ENCODE measurements at places on chromosomes 6 and 20. TPM values are rescaled to one million over a fixed set of nuclear protein-coding genes. Genes with fewer than 3 reads are reported as not detected.
A peak's percentile ranks its signal among the peaks of the same experiment; 100 is the strongest.

Gene TBX18
- total RNA-seq, result under 0.01 TPM

Gene SAMD3
- 0.54 TPM for total RNA-seq

Gene NPEPL1
- 23.4 TPM for total RNA-seq

Gene HDGFL1
- not detected for total RNA-seq

Gene VNN1
- 2.2 TPM for total RNA-seq

Gene PRKN
- 7.0 TPM for total RNA-seq

Gene KCNK5
- 18.6 TPM for total RNA-seq

Gene KIAA0408
- total RNA-seq, result under 0.01 TPM

Gene BHLHE23
- 1.3 TPM for total RNA-seq

Gene ATP9A
- total RNA-seq, result 25.0 TPM

Gene SPATS1
- total RNA-seq, result not detected

- DNase-seq, result no peak
Observed at GRCh38 chr6:158778005-158778527, 41.1 kb downstream of the EZR start.

DNA sequence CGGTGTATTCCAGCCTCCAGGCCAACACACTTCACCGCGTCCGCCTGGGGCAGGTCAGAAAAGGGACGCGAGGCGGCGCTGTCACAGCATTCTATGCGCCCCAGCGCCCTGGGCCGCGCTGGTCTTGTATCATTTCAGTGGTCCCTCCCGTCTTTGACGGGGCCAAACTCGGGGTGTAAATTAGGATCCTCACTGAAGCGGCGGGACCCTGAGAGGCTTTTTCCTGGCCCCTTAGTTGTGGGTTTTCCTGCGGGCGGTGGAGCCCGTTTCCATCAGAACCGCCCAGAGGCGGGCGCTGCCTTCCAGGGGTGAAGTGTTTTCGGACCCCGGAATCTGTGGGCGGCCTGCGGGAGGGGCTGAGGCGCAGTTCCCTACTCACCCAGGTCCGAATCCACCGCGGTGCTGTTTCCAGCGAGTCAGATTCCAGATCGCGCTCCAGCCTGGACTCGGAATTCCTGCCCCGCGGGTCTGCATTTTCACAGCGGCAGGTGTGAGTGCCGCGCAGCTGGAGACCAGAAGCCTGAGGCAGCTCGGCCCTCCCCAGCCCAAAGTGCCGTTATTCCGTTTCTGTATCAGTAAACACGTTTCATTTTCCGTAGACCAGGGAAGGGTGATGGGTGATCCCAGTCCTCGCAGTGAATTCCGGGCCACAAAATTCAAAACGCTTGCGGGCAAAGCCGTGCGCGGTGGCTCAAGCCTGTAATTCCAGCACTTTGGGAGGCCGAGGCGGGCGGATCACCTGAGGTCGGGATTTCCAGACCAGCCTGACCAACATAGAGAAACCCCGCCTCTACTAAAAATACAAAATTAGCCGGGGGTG is 3.9 kb upstream of the MICB start:
- peak; percentile 83 for DNase-seq

GRCh38 chr6:90222008-90222407 is 74.6 kb downstream of the BACH2 start:
- no peak for DNase-seq

- no peak for DNase-seq
Observed at GRCh38 chr6:116672306-116672705, 3.7 kb upstream of the ZUP1 start.

- DNase-seq, result no peak
Observed at GRCh38 chr6:95518630-95519227, 58.6 kb upstream of the MANEA start.

GRCh38 chr6:79571030-79571367 is 33.8 kb upstream of the LCA5 start:
- no peak for DNase-seq

- no peak for DNase-seq
Observed at GRCh38 chr6:2237001-2237400, 8.4 kb downstream of the GMDS start.

GRCh38 chr20:59566631-59567524 is 37.5 kb upstream of the PHACTR3 start:
- no peak for DNase-seq

DNA sequence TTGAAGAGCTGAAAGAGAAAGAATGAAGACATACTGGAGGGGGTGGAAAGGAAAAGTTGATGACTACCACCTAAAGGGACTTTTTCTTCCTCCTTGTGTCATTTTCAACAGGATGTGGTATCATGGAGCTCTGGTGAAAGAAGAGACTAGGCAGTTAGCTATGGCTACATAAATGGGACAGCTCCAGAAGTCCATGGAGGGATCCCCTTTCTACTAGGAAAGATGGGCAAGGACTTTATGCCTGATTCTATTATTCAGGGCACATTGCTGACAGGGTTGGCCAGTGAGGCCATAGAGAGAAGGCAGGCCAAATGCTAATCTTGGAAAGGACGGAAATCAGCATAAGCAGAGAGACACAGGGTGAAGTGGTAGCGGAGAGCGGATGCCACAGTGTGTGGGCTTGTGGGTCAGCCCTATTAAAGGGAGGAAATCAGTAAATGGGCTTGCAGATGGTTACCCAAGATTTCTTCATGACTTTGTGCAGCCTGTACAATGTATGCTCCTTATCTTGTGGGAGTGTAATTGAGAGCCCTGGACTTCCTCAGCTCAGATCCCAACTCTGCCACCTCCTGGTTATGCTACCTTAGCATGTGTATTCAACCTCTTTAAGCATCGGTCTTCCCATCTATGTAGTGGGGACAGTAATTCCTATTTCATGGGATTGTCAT is 77.4 kb upstream of the TMEM170B start:
- no peak for DNase-seq

DNA sequence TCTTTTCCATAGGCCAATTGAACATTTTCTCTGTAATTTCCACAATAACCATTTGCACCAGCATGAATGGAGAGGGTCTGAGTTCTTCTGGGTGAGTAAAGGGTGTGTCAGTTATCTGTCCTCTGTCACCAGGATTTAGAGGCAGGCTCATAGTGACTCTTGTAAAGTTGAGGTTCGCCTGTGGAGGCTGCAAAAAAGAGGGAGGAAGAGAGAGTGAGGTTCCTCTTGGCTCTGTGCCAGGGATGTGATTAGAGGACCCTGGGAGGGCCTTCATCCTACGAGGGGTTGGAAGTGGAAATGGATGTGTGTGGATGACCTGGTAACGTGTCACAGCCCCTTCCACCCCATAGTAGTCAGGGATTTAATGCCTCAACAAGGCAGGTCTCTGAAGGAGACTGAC is 242.0 kb downstream of the ESR1 start:
- DNase-seq, result no peak

DNA sequence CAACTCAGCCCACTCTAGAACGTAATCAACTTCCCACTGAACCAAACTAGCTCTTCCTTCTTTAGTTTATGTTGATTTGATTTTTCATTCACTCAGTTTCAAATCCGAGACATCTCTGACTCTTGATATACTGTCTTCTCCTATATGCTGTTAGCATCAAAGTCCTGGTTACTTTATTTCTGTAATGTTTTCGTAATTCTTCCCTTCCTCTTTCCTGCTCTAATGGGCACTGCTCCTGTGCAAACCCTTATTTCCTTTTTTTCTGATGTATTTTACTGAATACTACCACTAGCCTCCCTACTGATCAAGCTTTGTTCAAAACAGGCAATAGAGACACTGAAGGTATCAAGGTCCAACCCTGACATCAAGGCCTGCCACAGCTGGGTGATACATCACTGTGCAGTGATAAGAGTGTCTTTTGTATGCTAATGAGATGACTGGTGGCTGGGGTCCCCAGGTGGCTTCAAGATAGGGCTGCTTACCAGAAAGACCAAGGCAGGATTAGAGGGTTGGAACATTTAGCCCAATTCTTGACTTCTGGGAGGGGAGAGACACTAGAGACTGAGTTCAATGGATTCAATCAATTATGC is 95.2 kb downstream of the KIF13A start:
- no peak for DNase-seq

GRCh38 chr6:154954347-154954746 is 40.8 kb upstream of the TIAM2 start:
- no peak for DNase-seq

- no peak for DNase-seq
Observed at GRCh38 chr20:58401162-58401561, 12.1 kb downstream of the VAPB start.

DNA sequence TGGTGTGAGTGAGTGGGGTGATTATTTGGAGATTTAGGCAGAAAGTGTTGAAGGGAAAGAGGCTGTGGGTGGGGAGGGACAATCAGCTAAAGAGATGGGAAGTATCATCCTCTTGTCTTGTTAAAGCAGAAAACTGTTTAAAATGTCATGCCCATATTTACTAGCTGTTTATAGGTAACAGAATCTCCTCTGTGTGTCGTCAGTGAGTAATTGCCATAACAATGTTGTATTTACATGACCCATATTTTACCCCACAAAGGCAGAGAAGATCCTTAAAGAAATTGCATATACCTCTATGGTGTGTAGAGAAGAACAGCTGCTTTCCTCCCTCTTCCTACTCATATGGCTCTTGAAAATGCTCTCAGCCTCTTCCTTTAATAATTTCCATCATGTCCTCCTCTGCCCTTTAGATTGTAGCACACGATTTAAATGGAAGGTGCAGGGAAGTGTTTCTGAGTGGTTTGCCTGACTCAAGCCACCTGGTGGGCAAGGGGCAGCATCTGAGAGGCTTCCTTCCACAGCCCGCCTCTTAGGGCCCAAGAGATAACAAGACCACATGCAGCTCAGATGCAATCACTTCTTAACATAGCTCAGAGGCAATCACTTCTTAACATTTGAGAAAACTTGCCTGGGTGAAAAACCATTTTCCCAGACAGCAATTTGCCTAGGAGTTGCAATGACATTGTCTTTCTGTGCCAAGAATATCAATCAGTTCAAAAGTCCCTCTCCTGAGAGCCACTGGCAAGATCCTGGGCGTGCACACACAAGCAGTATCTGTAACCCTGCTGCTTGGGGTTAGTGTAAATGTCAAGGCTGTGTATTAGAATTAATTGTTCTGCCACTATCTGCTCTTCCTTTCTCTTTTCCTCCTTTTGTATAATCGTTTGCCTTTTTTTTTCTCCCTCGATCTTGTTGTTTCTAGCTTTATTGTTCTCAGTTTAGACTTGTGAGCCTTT is 44.1 kb upstream of the EDN1 start:
- DNase-seq, result no peak

GRCh38 chr6:33248643-33248931 is 23.1 kb downstream of the VPS52 start:
- DNase-seq, result no peak

DNA sequence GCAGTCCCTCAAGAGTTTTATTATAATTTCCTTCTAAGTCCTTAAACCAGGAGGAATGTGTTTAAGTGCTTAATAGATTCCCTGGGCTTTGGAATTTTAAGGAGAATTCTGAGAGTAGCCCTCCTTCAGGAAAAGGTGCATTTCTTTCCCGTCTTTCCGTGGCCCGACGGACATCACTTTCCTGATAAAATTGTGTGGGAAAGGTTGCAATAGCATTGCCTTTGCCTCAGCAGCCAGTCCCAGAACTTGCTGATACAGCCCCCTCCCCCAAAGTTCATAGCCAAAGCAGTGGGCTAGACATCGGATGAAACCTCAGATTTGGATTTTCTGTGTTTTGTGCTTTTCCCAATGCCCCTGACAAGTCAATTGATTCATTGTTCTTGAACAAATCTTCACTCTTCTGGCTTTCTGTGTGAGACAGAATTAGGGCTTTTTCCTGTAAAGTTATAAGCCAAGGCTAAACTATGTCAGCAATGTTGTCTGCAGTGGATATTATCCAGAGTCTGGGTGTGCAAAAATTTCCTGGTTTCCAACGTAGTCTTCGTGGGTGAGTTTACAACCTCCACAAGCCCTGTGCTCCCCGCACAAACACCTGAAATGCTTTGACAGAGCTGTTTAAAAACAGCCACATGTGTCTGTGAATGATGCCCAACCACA is 1.1 kb upstream of the SMOC2 start:
- no peak for DNase-seq

DNA sequence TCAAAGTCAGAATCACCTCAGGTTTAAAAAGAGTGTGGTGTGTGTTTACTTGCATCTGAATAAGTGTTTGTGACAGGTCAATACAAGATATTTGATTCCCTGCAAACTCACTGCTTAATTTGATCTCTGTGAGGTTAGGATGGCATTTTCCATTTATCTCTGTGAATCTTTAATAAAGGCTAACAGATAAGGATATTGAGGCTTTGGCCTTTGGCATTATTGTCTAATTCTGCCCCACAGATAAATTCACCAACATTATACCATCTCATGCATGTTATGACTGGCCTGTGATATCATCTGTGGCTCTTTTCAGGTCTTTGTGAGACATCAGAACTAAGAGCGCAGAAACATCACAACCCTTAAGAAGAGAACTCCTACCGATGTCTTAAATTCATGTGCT is 84.7 kb downstream of the TRMT6 start:
- DNase-seq, result no peak

- DNase-seq, result no peak
Observed at GRCh38 chr6:15754706-15755079, 91.9 kb upstream of the DTNBP1 start.

GRCh38 chr6:20472748-20473147 is 61.5 kb upstream of the CDKAL1 start:
- DNase-seq, result no peak

DNA sequence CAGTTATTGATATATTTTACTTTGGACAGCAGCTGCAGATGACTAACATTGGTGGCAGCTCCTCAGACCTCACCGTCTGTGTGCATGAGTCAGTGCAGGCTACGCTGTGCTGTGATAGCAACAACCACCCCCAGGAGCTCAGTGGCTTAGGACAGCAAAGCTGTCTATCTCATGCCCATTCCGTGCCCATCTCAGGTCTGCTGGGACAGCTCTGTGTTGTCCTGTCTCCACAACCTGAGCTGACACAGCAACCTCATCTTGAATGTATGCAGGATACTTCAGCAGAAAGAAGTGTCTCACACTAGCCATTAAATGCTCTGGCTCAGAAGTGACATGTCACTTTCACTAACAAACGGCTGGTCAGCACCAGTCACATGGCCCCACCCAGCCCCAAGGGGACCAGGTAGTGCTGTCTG is 47.7 kb downstream of the BANF2 start:
- no peak for DNase-seq

DNA sequence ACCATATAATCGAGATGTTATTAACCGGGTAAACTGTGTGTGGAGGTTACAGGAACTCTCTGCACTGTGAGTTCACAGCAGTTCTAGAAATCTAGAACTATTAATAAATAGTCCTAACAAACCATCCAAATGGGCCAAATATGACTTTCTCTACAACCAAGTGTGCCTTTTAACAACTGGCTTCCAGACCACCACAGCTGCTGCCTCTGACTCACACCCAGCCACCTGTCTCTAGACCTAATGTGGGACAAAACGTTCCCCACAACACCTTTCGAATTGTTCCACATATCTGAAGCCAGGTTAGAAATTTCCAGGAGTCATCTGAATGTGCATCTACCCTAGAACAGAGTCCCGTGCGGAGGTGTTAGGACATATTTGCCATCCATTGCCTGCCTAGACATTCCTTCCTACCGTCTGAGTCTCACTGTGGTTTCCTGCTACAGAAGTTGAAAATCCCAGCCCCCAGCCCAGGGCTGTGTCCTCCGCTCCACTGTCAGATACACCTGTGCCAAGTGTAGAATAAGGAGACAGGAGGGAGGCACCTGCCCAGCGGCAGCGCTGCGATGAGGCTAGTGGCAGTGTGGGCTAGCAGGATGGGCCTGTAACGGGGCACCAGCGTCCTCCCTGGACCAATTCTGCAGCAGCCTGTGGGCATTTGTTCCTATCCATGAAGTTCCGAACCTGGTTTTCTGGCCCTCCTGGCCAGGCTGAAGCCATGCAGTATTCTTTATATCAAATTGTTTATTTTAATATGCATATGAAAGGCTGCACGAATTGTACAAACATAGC is 28.5 kb upstream of the MAP3K4 start:
- no peak for DNase-seq

All from hematopoietic multipotent progenitor cell (in vitro differentiated cells).